ENCODE measurements at places on chromosomes 6 and 20.

DNA sequence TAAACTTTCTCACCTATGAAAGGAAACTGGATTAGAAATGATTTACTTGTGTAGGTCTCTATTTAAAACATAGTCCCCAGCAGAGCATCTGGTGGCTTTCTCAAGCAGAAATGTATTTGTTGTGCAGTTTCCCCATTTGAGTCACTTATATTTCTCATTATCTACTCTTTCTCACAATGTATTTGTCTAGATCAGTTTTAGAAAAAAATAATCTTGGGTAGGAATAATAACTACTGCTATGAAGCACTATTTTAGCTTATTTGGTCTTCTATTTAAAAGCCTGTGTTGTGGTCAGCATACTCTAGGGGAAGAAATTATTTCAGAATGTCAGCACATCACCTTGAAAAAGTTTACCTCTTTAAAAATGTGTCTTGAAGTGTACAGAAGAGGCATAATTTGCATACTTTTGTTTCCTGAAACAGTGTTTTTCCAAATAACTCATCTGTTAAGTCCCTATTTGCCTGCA is 60.9 kb upstream of the PRL start:
- no peak for DNase-seq

- DNase-seq: no peak
These were observed 553.3 kb downstream of the C6orf118 start for GRCh38 chr6:164756142-164756541.

DNA sequence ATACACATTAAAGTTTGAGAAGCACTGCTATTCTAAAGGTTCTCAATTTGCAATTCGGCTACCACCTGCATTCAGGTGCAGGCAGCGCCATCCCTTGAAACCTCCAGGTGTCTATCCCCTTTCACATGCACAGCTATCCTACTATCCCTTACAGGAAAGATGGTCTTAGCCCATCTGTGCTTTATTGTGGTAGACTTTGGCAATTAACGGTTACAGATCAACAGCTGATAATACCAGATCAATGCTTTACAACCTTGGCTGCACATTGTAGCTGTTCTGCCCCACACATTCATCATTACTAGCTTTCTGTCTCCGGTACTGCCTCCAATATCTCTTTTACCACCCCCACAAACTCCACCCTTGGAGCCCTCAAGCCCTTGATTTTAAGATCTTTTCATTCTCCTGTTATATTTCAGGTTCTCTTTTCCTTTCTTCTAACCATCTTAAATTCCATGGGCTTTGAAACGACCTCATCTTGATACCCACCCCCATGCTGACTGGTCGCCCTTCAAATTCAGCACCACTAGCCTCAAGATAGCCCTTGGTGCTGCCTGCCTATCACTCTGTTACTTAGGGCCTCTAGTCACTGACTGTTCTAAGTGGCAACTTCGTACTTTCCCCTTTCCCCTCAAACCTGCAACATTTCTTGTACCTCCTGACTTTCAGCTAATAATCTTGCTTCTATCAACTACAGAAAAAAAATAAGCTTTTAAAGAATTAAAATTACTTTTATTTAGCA is 50.8 kb downstream of the SPTLC3 start:
- DNase-seq: no peak

DNA sequence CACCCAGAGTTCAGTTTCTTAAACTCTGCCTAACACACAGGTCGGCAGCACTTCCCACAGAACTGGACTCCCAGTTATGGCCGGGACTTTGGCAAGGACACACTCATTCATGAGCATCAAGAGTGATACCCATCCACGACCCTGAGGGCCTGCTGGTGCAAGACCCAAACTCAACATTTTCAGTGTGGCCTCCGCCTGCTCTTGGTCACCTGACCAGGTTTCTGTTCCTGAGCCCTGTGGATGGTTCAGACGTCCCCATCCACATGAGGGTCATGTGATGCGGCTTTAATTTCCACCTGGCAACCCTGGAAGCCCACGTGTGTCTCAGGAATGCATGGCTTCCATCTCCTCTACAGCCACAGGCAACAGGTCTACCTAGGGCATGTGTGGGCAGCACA is 245.3 kb downstream of the DLL1 start:
- DNase-seq: no peak

DNA sequence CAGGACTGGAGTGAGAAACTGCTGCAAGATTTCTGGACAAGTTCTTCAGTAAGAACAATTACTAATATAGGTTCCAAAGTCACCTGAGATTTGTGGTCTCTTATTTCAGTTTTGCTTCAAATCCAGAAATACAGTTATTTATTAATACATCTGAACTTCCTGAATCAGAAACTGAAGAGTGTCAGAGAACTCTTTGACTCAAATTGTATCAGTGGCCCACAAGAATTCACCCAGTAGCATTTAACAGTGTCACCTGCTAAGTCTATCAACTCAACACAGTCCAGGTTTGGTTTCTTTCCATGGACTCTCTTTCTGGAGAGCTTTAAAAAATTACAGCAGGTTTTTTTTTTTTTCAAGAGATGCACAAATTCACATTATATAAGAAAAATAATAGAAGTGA is 18.8 kb upstream of the NHSL1 start:
- DNase-seq: no peak

- no peak for DNase-seq
These were observed 508 bp downstream of the NOP56 start for GRCh38 chr20:2652724-2653555.

DNA sequence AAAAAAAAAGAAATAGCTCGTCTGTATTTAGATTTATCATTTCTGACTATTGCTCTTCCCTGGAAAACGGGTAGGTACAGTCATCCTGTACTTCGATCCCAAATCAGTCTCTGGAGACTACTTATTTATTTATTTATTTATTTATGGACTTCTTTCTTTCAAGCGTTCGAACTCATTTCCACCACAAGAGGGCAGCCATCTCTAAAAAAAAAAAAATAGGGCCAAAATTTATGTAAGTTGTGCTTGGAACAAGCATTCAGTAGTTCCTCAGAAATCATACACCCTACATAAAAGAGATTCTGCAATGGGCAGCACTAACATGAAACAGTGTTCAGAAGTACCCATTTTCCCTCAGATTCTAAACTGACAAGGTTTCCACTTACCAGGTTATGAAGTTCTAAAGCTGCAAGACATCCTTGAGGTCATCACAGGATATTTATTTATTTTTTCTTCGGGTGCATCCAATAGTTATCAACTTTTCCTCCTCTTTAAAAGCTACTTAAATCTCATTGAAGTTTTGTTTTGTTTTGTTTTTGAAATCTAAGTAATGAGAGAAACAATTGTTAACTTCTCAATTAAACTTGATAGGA is 1.9 kb upstream of the BMP2 start:
- no peak for DNase-seq

- no peak for DNase-seq
These were observed 285.3 kb upstream of the MANEA start for GRCh38 chr6:95292011-95292410.

- DNase-seq: no peak
These were observed 3.5 kb downstream of the GNMT start for GRCh38 chr6:42963855-42964605.

GRCh38 chr6:81331526-81331925 is 421.0 kb downstream of the TENT5A start:
- no peak for DNase-seq

GRCh38 chr6:126529637-126530362 is 189.9 kb downstream of the CENPW start:
- no peak for DNase-seq

DNA sequence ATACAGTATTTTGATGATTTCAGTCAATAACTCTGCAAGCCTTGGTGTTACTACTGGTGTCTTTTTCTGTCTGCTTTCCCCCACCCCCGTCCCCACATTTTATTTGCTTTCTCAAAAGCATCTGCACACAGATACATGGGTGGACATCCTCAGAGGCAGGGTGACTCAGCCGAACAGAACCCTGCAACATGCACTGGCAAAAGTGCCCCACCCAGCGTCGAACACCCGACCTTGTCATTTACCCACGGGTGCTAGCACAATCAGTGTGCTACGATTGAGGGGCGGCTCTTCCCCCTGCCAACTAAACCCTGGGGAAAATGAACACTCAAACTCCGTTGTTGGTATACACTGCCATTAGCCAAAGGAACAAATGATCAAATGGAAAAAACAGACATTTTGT is 115.9 kb upstream of the NAA20 start:
- no peak for DNase-seq

- no peak for DNase-seq
These were observed 260.5 kb upstream of the MARCKS start for GRCh38 chr6:113596387-113597230.

- DNase-seq: no peak
These were observed 200.7 kb downstream of the PREX1 start for GRCh38 chr20:48626938-48627736.

DNA sequence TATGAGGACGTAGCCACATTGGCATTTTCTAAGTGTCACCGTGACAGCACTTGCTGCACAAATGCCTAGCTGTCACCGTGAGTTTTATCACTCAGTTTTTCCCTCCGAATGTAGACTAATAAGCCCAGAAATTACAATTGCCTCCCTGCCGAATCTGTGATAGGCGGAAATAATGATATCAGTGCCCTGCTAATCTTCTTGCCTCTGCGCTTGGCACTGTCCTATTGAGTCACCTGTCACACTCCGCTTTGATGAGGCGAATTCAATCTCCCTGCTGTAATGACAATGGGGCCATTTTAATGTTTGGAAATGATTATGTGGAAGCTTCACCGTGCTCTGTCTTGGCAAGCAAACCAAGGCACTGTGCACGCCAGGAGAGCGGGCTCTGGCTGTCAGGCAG is 112.8 kb downstream of the LINC00237 start:
- DNase-seq: no peak

DNA sequence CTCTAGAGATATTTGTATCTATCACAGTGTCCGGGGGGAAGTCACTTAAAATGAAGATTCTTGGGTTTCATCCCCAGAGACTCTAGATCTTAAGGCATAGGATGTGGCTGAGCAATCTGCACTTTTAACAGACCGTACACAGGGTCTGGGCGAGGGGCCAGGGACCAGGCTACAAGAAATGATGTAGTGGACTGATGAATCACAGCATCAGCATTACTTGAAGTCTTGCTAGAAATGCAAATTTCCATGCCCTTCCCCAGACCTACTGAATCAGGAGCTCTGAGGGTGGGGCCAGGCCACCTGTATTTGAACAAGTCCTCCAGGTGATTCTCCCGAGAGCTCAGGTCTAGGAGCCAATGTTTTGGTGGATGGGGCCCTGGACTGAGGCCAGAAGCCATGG is 168.4 kb downstream of the DOK5 start:
- no peak for DNase-seq

GRCh38 chr6:14763139-14763538 is 482.7 kb upstream of the JARID2 start:
- DNase-seq: no peak

DNA sequence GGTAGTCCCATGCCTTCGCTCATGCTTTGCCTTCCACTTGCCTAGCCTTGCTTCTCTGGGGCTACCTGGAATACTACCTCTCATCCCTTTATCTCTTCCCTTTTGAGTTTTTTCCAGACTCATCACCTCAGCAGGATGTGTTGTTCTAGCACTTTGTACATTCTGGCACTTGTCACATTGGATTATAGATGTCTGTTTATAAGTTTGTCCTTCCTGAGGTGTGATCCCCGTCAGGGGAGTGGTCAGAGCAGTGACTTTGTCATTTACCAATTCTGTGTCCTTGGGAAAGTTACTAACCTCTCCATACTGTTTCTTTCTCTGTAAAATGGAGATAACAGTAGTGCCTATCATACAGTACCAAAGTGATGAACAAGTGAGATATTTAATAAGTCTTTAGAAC is 66.5 kb downstream of the CTNNBL1 start:
- no peak for DNase-seq

DNA sequence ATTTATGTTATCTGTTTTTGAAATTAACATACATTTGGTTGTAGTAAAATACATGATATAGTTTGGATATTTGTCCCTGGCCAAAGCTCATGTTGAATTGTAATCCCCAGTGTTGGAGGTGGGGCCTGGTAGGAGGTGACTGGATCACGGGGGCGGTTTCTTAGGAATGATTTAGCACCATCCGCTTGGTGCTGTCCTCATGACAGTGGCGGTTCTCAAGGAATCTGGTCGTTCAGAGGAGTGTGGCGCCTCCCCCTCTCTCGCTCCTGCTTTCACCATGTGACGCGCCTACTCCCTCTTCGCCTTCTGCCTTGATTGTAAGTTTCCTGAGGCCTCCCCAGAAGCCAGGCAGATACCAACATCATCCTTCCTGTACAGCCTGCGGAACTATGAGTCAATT is 29.0 kb downstream of the CTCFL start:
- DNase-seq: no peak

- no peak for DNase-seq
These were observed 155.5 kb downstream of the HACE1 start for GRCh38 chr6:104704191-104704590.

GRCh38 chr6:111591370-111591900 is 14.2 kb downstream of the TRAF3IP2 start:
- no peak for DNase-seq

DNA sequence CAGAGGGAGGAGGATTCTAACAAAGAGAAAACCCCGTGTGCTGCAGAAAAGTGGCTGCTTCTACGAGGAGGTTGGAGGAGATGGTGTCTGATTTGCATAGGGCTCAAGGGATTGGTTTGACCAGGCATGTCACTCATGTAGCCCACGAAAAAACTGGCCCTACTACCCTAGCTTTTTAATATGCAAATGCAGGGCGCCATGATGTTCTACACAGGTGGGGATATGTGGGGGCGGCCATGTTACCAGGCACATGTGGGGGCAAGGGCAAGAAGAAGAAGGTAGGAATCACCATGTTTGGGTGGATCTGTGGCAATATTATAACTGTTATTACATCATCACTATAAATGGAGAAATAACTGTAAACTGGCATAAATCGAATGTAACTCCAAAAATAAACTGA is 9.9 kb downstream of the KIAA1755 start:
- no peak for DNase-seq

DNA sequence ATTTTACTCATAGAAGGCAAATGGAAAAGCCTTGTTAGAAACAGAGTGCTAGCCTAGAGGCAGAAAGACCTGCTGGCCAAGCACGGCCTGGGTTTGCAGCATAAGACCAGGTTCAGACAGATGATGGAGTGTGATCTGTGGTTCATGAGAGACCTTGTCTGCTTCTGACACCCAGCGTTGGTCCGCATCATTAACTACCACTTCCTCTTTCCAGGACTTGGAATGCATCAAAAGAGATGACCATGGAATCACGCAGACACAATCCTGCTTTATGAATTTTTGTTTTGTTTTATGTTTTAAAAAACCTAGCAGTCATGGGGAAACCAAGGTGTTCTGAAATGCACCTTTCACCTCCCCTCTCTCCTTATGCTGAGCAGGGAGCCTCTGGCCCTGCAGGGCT is 76.8 kb upstream of the SYNDIG1 start:
- DNase-seq: no peak

GRCh38 chr6:1580109-1580508 is 29.6 kb upstream of the FOXC1 start:
- DNase-seq: no peak

- DNase-seq: no peak
These were observed 19.5 kb downstream of the DIDO1 start for GRCh38 chr20:62906647-62907375.
